ENCODE measurements at places on chromosomes 1 and 21.

DNA sequence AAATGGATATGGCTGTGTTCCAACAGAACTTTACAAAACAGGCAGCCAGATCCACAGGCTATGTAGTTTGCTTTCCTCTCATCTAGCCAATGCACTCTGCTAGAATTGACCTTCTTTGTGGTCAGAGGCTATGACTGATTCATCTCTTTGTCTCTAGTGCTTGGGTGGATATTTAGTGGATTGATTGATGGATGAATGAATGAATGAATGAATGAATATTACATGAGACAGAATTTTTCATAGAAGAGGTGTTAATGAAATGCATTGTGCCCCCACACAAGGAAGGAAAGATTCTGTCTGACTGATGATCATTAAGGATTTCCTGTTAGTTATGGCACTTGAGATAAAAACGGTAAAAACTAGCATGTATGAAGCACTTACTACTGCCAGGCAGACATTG, 50.5 kb upstream of the ZYG11A start:
- DNase-seq: no peak

DNA sequence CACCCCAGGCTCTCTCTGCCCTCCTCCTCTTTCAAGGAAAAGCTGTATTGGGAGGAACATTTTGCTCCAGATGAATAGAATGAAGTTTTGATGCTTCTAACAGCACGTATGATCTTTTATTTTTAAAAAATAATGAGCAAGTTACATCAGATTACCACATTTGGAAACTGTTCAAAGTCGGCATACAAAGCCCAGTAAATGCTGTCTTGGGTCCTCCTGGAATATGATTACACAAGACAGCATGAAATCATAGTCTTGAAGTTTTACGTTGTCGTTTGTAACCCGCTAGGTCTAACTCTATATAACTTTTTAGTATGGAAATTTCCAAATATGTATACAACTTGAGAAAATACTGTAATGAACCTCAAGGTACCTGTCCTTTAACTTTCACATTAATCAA, 385.6 kb downstream of the HLX start:
- no peak for DNase-seq

DNA sequence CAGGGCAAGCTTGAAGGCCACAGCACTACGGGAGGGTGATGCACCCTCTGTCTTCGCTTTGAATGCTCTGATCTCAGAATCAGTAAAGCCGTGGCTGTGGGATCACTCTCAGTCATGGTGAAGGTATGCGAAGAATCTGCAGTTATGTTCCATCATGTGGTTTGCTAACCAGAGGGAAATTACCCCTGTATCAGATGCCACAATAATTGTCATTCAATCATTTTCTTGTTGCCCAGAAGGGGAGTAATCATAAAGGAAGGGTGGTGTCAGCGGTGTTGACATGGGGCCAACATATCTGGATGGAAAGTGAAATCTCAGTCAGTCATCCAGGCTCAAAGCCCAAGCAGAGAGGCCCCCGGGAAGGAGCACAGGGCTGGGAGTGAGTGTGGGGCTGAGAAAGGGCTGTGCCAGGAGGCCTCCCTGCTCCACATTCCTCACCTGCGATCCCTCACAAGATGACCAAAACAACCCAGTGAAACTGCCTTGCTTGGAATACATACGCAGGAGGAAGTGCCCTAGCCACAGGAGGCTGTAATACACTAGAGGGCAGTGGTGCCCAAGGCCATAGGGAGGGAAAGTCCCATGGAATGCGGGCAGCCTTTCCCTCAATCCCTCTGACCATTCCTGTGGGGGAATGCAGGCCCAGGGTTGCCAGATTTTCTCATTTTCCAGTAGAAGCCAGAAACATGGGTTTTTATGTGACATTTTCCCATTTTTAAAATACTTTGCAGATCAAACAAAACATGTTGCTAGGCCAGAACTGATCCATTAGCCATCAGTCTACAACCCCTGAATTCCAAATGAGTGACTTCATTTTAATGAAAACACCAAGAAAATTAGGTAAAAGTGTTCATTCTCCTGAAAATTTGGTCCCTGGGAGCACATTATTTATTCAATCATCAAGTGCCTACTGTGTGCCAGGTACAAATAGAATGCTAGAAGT, 95.7 kb upstream of the VANGL1 start:
- no peak for DNase-seq

GRCh38 chr1:246779561-246780175, 55.5 kb downstream of the SCCPDH start:
- DNase-seq: no peak

DNA sequence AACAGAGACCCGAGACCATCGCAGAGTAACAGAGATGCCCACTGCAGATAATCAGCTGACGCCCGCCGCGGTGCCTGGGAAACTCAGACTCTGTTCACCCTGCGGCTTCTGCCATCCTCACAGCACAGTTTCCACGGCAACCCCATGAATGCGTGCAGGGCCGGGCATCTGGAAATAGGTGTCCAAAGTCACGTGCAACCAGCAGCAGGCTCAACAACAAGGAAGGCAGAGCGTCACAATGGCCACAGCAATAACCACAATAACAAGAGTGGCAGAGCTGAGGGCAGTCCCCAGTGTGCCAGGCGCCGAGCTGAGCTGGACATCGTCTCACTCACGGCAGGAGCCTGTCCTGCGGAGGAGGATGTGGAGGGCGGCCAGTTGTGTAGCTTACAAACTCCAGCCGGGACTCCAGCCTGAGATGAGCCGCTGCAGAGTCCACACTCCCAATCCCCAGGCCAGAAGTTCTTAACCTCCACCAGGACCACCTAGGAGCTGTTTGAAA, 102.0 kb downstream of the CRYAA start:
- no peak for DNase-seq

DNA sequence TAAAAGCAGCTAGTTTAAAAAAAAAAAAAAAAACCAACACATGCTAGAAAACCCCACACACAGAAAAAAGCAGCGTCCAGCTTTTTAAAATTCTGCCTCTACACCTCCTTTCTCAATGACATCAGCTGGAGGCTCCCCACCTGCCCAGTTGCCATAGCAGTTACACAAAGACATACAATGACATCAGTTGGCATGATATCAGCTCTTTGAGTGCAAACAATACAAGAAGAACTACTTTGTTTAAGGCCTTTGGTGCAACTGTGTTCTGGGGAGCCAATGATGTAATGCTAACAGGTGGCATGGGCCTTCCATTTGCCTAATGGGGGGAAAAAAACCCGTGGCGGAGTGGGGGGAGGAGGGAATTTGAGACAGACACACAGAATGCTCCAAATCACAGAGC, 32.9 kb downstream of the DUSP10 start:
- DNase-seq: peak; percentile 87

DNA sequence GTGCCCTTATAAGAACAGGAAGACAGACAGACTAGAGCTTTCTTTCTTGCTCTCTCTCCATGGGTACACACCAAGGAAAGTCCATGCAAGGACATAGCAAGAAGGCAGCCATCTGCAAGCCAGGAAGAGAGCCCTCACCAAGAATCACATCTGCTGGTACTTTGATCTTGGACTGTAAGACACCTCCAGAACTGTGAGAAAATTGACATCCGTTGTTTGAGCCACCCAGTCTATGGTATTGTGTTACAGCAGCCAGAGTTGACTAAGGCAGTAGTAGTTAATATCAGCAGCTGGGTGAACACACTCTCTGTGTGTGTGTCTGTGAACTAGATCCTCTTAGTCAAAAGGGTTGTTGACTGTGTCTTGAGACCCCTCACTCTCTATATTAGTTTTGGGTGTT, 53.8 kb upstream of the PPP2R5A start:
- peak; percentile 25 for DNase-seq

Measured in natural killer cell (primary cell).